ENCODE measurements at places on chromosomes 5 and 9.

GRCh38 chr5:2991884-2992283, 240.4 kb upstream of the IRX2 start:
- no peak for DNase-seq

DNA sequence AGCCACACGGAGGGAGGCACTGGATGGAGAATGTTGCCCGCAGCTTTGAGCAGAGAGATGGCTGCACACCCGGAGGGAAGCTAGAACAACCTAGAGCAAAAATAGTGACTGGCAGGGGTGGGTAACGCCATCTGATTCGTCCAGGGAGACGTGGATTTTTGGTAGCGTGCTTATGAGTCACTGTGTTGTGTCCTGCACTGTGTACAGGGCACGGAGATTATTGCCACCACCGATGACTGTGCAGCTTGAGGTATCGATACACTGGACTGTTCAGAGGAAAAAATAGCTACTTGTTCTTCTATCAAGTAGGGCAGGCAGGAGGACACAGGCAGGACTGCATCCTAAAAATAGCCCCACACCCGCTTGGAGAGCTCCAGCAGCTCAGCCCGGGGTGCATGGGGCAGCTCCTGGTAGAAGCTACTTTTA, 6.0 kb downstream of the UBE2QL1 start:
- DNase-seq = no peak

GRCh38 chr5:74916831-74917710, 50.9 kb upstream of the FAM169A start:
- no peak for DNase-seq

DNA sequence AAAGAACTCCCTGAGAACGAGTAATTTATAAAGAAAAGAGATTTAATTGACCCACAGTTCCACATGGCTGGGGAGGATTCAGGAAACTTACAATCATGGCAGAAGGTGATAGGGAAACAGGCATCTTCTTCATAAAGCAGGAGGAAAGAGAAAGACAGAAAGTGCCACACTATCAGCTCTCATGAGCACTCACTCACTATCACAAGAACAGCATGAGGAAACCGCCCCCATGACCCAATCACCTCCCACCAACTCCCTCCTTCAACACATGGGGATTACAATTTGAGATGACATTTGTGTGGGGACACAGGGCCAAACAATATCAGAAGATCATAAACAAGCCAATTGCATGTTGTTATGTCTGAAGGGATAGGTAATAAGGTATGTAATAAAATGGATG, 935.9 kb upstream of the COX7C start:
- no peak for DNase-seq

GRCh38 chr5:17743580-17744435, 109.5 kb downstream of the TAF11L14 start:
- DNase-seq = no peak

- DNase-seq = no peak
Measured at GRCh38 chr9:15729507-15729906, 176.7 kb downstream of the CCDC171 start.

DNA sequence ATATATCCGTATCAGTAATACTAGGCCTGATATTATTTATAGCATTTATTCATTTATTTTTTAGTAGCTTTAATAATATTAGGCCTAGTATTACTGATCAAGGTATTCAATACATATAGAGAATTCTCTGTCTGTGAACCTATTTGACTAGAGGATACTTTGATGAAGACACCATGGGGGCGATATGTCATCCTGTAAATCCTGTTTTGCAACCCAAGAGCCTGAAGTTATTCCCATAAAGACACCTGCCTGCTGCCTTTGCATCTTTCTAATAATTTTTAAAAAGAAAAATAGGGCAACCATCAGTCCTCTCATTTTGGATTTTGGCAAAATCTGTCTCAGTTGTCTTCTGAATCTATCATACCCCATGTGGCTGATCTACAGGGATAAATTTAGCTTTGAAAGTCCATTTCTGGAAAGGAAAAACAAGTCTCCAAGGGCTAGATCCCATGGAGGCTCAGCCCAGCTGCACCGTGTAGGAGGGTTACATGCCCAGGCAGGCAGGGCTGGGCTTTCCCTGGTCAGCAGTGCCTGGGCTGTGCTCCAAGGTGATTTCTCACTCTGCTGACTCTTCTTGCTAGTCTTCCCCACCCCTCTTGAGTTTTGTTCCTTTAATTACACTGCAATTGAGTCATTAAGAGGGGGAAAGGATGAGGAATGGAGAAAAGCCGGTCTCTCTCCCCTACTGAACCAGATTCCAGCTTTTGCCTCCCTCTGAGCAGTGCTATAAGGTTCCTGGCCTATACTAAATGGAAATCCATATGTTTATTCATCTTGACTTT, 169.0 kb downstream of the TRIM32 start:
- DNase-seq = no peak

GRCh38 chr9:97299809-97300414, 7.5 kb upstream of the CCDC180 start:
- DNase-seq = no peak

DNA sequence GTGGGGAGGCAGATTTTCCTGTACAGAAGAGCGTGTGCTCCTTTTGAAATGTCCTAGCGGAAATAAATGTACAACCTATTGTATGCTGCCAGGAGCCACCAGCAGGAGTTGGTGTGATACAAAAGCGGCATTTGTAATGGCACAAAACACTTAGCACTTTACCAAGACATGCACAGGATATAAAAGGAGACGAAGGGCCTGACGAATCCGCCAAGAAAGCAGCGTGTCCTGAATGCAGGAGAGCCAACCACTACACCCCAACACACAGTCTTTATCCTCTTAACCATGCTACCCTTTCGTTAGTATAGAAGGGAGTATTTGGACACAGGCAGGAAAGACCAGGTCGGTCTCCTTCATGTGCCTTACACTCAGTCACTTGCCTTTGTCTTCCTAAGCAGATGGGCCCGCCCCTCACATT, 218.1 kb downstream of the TRIM32 start:
- no peak for DNase-seq

DNA sequence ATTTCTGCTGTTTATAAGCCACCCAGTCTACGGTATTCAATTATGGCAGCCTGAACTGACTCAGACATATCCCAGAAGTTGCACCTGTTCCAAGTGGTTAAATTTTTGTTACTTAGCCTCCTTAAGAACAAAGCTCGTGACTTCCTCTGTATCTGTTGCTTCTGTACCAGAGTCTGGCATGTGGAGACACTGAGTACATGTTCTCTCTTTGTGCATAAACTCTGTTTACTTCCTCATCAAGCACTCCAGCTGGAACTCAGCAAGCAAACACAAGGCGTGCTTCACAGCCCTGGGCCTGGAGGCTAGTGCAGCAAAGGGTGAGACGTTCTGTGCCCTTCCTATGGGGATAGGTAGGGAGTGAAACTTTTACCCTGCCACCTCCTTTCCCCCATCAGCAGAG, 19.0 kb downstream of the C9orf152 start:
- no peak for DNase-seq

DNA sequence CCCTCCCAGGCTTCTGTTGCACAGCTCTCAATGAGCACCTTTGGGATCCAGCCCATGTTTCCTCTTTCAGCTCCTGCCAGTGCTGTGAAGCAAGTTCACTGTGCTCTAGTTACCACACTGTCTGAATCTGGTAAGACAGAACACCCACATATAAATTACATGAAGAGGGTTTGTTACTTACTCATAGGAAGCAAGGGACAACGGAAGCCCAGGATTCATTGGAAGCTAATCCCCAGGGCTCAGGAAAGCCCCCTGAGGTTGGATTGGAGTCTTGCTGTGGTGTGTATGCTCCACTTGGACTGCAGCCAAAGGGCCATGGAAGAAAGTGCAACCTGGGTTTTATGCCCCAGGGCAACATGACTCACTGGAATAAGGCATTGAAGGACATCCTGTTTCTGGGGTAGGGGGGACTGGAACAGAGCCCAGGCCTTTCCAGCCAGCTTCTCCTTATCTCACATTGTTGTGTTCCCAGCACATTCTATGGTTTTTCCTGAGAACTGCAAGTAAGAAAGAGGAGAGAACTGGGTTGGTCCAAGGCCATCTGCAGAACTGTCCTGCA, 15.6 kb upstream of the CLK4 start:
- DNase-seq = no peak

- no peak for DNase-seq
Measured at GRCh38 chr9:38130724-38131123, 61.7 kb upstream of the SHB start.

DNA sequence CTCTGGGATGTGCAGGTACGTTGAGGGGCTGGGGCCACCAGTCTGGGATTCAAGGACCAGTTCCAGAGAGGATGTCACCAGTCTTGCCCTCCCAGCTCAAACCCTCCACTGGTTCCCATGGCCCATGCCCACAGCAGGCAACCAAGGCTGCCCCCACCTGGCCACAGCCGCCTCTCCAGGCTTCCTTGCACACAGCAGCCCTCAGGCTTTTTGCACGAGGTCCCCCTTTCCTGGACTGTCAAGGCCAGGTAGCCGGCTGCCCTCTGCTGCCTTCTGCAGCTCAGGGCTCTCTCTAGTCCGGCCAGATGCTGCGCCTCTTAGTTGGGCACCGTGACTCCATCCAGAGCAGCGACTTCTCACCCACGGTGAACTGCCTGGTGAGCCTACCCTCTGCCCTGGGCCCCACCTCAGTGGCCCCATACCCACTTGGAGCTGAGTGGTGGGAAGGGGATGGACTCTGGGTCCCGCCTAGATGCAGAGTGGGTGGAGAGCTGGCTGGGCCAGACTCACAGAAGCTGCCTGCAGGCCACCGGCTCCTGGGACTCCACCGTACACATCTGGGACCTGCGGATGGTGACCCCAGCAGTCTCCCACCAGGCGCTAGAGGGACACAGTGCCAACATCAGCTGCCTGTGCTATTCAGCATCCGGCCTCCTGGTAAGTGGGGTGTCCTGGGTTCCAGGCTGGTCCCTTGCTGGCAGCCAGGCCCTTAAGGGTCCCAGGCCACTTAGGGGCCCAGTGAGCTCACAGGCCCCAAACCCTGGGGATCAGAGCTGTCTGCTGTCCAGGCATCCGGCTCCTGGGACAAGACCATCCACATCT, 2.9 kb downstream of the WDR38 start:
- DNase-seq = no peak

- DNase-seq = no peak
Measured at GRCh38 chr5:53083927-53084326, 25.6 kb downstream of the MOCS2 start.

- DNase-seq = no peak
Measured at GRCh38 chr5:34011536-34011935, 3.7 kb upstream of the AMACR start.

- DNase-seq = no peak
Measured at GRCh38 chr9:27400334-27400880, 103.5 kb upstream of the EQTN start.

GRCh38 chr5:149210968-149211490, 60.6 kb upstream of the AFAP1L1 start:
- DNase-seq = no peak

DNA sequence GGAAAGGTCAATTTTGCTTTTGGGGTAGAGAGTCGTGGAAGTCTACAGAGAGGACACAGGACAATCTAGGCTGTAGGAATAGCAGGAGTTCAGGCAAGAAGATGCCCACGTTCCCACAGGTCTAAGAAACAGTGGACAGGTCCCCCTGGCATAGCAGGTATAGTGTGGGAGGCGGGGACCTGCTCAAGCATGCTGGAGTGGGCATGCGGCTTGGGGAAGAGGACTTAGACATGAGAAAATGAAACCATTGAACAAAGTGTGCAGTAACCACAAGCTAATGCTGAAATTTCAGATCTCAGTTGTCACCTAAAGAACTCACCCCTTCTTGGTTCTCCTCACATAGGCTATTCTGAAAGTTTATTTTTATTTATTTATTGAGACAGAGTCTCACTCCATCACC, 142.8 kb upstream of the EFNA5 start:
- DNase-seq = no peak

GRCh38 chr5:171426266-171426665, 6.8 kb downstream of the FGF18 start:
- DNase-seq = no peak

- DNase-seq = no peak
Measured at GRCh38 chr5:14267991-14268708, 125.0 kb downstream of the TRIO start.

GRCh38 chr5:134555890-134556311, 30.4 kb downstream of the JADE2 start:
- DNase-seq = peak; percentile 87

- no peak for DNase-seq
Measured at GRCh38 chr5:56914678-56915077, 5.3 kb downstream of the SETD9 start.

GRCh38 chr5:169226895-169227294, 74.0 kb downstream of the SLIT3 start:
- no peak for DNase-seq

DNA sequence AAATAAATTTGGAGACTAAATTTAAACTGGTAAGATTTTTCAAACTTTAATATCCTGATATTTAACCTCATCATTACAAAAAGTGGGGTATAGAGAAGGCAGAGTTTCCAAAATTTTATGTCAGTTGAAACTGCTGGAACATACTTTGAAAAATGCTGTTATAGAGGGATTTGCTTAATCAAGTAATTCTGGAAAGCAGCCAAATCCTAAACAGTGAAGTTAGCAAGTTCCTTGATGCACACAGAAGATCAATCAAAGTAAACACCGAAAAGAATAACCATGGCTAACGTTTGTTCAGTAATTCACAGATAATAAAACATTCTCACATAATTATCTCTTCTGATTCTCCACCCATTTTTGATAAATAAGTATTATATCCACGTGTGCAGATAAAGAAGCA, 8.1 kb upstream of the PRR16 start:
- no peak for DNase-seq

DNA sequence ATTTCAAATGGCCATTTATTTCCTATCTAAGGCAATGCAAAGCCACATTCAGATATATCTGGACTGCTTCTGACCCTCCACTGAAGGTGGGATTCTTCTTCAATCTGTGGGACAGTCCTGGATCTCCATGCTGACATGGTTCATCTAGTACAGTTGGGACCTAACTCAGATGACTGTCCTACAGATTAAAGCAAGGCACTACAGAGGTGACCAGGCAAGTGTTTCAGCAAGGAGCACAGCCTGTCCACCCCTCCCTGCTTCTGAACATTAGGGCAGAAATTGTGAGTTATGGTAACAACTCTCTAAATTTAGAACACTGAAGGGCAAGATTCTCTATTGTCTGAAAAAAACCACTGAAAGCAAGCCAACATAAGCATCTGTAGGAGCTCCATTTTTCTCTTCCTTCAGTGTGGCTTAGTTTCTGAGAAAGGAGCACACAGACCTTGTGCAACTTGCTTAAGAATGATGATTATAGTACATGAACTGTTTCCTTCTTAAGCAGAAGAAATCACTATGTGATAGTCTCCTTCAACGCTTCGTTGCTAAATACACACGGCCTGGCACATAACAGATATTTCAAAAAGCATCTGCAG, 62.9 kb upstream of the BARX1 start:
- no peak for DNase-seq

GRCh38 chr9:7976167-7976755, 176.7 kb upstream of the DMAC1 start:
- peak; percentile 35 for DNase-seq

Measured in stimulated activated CD4-positive, alpha-beta T cell treated with anti-CD3 and anti-CD28 coated beads, Interleukin-15, amount 100 ng/mL, for 48 hours (primary cell).